ENCODE measurements at places on chromosomes 12 and 14.

DNA sequence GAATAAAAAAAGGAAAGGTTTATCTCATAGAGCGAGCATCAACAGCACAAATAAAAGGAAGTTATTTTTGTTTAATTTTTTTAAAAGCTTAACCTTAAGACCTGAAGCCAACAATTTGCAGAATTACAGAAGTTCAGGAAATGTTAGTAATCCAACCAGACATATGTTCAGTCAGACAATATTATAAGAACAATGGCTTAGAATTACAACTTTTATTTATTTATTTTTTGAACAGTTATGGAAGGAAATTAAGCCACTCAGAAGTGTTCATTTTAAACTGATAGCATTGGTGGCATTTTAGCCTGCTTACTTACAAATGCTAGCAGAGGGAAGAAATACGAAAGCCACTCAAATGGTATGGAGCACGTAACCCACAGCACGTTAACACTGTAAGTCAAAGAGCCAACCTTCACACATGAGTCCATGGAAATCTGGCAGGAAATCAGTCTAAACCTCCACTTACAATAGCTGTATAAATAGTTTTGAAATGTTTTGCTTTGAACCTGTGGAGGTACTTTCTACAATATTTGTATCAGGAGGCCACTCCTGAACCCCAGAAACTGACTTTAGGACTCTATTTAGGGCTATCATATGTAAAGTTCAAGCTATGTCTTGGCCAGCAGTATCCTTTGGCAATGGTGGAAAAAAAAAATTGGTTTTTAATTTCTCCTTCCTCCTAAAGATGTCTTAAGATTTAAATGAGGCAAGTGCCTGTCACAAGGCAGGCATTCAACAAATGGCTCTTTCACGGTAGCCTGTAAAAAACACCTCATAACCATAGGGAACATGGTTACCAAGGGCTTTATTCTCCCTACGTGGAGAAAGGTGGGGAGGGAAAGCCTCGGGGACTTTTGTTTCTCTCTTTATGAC, 102.3 kb downstream of the ITPR2 start:
- no peak for DNase-seq

GRCh38 chr14:98259881-98260280, 1012.1 kb downstream of the BCL11B start:
- no peak for DNase-seq

DNA sequence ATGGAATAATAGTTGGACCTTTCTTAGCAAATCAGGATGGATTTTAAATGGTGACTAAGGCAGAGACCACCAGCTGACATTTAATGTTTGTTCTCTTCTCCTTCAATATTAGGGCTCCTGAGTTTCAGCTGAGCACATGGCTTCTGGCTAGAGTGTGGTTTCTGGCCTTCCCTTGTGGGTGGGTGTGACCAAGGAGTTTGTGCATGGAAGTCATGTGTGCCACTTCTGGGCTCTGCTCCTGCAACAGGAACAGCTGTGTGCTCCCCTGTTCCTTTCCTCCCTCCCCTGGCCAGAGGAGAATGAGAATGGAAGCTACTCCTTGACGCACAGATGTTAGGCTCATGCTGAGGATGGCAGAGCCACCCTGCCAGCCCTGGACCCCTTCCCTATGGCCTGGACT, 44.2 kb downstream of the CCDC175 start:
- DNase-seq = no peak

GRCh38 chr14:69083181-69083580, 69.7 kb downstream of the DCAF5 start:
- no peak for DNase-seq

DNA sequence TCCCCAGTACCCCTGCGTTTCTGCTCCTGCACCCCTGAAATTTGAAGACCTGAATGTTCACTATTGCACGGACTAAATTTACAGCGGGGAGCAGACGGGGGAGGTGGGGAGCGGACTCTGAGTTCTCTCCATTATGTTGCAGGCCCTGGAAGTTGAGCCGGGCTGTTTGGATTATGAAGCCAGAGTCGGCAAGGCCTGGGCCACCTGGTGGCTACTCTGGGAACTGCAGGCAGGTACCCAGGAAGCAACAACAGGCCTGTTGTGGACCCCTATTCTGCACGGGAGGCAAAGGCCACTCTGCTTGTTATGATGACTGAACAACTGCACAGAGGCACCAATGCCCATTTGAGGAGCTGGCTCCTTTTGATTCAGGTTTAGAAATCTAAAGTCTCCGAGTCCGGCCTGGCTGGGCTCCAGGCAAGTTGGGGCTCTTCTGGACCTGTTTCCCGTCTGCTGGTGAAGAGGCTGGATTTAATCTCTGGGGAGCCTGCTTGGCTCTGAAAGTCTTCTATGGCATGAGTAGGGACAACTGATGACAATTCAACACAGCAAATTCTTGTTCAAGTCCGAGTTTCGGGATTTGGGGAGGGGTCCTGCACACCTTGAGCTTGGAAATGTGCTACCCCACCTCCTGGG, 34.1 kb upstream of the FAM181A start:
- peak; percentile 51 for DNase-seq

DNA sequence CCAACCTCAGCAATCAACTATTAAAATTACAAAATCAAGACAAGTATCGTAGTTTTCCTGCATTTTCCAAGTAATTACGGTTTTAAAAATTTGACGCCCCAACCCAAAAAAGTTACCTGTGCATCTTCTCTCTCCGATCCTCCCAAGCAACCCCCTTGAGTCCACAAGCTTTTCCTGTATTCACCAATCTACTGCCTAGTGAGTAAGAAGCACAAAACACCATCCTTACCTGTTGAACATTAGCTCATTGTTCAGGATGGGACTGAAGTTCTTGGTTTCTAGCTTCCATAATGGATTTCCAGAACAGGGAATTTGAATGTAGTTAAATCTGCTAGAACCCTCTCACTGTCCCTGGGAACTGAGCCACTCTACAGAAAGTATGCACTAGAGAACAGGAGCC, 162.0 kb downstream of the PAX9 start:
- DNase-seq = no peak

- no peak for DNase-seq
Measured at GRCh38 chr14:86788224-86788623, 1204.8 kb downstream of the GALC start.

GRCh38 chr12:1500095-1500801, 94.1 kb downstream of the FBXL14 start:
- DNase-seq = no peak

All from activated T-helper 9 cell treated with anti-CD3 and anti-CD28 coated beads, Interleukin-2, amount 50 U/mL, for 16 hours (primary cell).